Cortex of kidney (tissue), 1 donor: ENCODE measurements at places on chromosomes 5 and 9.

- no peak for DNase-seq
Measured at GRCh38 chr5:79697222-79698170, 7.9 kb downstream of the CMYA5 start.

DNA sequence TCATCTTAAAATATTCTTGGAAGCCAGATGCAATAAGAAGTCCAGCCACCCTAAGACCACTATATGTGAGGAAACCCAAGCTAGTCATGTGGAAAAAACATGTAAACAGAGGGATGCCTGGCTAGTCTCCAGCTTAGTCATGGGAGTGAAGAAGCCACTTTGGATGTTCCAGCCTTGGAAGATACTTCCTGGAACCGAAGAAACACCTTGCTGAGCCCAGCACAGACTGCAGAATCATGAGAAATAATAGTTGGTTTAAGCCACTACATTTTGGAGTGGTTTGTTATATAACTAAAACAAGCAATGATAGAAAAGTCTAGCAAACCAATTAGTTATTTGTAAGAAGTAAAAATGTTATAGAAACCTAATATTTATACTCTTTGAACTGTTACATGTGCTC is 12.6 kb downstream of the DHX29 start:
- no peak for DNase-seq

- DNase-seq, result no peak
Measured at GRCh38 chr5:170479484-170479883, 24.3 kb upstream of the KCNIP1 start.

DNA sequence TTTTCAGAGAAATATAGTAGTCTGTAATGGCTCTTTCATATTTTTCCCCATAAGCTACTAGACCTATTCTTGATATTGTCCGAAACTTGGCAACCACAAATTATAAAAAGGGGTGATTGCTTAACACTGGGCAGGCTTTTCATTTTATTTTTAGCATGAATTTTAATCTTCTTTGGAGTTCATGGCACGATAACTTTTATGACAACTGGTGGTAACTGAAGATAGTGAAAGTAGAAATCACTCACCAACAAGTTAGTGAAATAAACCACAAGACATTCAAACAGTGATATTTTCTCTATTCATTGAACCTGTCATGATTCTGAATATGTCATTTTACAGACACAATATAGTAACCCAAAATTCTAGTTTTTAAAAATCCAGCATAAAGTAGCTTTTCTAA is 213.9 kb downstream of the PRDM9 start:
- no peak for DNase-seq

DNA sequence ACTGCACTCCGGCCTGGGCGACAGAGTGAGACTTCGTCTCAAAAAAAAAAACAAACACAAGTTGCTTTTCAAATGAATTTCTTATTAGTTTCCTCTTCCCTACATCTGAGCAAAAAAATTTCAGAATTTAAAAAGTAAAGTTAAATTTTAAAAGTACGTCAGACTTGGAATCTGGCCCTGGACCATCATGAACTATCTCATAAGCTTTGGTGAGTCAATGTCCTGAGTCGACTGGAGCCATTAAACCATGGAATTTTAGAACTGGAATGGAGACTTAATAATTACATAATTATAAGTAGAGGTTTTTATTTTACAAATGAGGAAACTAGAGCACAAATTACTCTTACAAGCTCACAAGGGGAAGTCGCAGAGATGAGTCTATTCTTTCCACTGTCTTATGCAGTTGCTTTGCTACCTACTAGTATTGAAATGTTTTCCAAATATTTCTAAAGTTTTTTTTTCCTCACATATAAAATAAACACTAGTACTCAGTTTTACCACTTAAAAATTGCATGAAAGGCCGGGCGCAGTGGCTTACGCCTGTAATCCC is 98.0 kb upstream of the ZNF608 start:
- DNase-seq, result no peak

- DNase-seq, result no peak
Measured at GRCh38 chr5:107301999-107302398, 368.7 kb downstream of the EFNA5 start.

GRCh38 chr5:113692891-113693457 is 179.5 kb downstream of the YTHDC2 start:
- DNase-seq, result no peak

- DNase-seq, result no peak
Measured at GRCh38 chr5:131942016-131942415, 3.4 kb downstream of the MEIKIN start.

GRCh38 chr5:132260714-132261551 is 3.4 kb downstream of the PDLIM4 start:
- no peak for DNase-seq

- DNase-seq, result no peak
Measured at GRCh38 chr5:172904643-172905345, 54.4 kb upstream of the RPL26L1 start.

- DNase-seq, result no peak
Measured at GRCh38 chr9:99391937-99392594, 170.0 kb downstream of the SEC61B start.

- no peak for DNase-seq
Measured at GRCh38 chr9:135220601-135221575, 133.4 kb downstream of the OLFM1 start.

DNA sequence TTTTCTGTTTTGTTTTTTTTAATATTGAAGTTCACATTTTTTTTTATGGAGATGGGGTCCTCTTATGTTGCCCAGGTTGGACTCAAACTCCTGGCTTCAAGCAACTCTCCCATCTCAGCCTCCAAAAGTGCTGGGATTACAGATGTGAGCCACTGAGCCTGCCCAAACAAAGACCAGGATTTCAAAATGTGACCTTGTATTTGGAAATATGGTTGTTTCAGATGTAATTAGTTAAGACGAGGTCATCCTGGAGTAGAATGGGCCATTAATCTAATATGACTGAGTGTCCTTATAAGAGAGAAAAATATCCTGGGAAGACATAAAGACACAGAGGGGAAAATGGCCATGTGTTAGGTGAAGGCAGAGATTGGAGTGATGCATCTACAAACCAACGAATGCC is 340.5 kb downstream of the RAB3C start:
- no peak for DNase-seq

DNA sequence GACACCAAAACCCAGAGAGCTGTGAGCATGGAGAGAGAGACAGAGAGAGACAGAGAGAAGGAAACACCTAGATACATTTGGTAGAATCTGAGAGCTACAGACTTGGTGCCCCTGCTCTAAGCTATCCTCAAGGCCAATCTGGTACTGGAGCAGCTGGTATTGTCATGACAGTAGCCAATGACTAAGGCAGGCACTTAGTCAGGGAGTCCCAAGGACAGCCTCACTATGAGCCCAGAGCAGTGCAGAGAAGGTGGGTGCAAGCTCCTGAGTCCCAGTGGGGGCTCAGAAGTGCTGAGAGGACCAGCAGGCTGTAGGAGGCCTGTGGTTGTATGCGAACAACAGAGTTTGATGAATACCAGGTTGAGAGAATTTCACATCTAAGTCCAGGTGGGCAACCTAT is 300.4 kb upstream of the ZNF608 start:
- DNase-seq, result no peak

DNA sequence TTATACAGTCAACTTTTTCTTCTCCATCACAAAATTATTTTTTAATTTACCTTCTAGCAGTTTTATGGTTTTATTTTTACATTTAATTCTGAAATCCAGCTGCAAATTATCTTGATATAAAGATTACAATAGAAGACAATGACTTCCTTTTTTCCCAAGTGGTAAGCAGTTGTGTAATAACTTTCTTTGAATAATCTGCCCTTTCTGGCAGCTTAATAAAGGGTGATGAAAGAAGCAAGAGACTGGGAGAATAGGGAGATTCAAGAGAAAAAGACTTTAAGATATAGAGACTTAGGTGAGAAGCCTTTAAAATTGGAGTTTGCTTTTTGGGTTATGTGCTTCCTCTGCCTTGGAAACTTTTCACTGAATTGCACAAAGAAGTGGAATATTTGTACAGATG is 100.4 kb upstream of the FREM1 start:
- no peak for DNase-seq

- DNase-seq, result no peak
Measured at GRCh38 chr5:16245956-16246355, 66.4 kb upstream of the MARCHF11 start.
